ENCODE measurements at places on chromosomes 13 and 19.

DNA sequence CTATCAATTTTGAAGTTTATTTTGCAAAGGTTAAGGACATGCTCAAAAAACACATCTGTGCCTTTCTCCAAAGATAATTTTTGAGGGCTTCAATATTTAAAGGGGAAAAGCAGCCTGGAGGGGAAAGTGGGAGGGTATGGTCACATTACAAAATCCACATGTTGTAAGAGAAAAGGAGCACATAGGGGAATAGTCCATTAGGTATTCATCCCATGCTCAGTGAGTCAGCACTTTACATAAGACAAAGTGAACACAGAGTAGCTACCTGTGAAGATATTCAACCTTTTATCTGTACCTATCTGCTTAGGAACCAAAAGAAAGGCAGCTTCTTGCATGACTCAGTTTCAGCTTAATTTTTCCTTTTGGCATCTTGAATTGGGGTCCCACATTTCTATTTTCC, 932.0 kb downstream of the SLITRK6 start:
- DNase-seq = no peak

- DNase-seq = no peak
These were observed 40.8 kb upstream of the RFXAP start for GRCh38 chr13:36778083-36778671.

- no peak for DNase-seq
These were observed 9.0 kb downstream of the SIGLEC11 start for GRCh38 chr19:49951806-49952478.

GRCh38 chr19:46408664-46409039, 4.7 kb downstream of the CCDC8 start:
- peak; percentile 83 for DNase-seq

- no peak for DNase-seq
These were observed 141.9 kb downstream of the SLC7A1 start for GRCh38 chr13:29453617-29454011.

DNA sequence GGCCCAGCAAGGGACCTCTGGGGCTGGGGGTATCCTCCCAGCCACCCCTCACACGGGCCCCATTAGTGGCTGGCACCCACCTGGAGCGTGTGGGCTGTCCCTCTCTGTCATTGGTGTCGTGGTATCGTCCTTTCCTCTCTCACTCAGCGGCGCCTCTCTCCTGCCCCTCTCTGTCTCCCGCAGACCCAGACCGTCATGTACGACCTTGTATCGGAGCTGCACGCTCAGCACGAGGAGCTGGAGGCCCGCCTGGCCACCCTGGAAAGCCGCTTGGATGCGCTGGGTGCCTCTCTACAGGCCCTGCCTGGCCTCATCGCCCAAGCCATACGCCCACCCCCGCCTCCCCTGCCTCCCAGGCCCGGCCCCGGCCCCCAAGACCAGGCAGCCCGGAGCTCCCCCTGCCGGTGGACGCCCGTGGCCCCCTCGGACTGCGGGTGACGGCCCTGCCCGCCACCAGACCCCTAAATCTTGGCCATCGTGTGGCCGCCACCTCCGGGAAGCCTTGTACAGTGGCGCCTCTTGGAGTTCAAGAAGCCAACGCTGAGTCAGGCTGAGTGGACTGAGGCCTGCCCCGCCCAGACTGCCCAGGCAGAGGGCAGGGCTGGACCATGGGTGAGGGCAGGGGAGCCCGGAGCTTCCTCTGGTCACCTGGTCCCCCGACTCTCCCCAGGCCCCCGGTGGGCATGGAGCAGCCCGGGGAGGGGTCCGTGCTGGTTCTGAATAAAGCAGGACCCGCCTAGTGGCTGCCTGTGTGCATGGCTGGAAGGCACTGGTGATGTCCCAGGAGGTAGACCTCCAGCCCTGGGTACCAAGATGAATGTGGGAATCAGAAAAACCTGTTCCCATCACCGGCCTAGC, 9.8 kb upstream of the ARRDC2 start:
- DNase-seq = no peak

DNA sequence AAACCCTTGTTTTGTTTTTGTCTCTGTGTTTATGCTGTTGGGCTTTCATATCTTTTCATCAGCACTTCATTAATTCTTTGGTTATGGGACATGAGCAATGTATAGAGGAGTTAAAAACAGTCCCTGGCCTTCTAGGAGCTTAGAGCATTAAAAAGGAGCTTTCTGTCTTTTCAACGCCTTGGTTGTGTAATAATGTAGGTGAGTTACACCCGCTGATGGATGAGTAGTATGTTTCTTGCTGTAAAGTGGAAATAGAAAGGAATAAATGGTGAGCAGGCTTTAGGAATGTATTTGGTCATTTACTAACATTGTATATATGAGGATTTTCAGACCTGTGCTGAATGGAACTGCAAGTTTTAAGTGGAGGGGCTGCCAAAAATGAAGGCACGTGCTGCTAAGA, 121.5 kb upstream of the RNF113B start:
- DNase-seq = no peak

GRCh38 chr13:93409816-93410215, 183.2 kb downstream of the GPC6 start:
- DNase-seq = no peak

DNA sequence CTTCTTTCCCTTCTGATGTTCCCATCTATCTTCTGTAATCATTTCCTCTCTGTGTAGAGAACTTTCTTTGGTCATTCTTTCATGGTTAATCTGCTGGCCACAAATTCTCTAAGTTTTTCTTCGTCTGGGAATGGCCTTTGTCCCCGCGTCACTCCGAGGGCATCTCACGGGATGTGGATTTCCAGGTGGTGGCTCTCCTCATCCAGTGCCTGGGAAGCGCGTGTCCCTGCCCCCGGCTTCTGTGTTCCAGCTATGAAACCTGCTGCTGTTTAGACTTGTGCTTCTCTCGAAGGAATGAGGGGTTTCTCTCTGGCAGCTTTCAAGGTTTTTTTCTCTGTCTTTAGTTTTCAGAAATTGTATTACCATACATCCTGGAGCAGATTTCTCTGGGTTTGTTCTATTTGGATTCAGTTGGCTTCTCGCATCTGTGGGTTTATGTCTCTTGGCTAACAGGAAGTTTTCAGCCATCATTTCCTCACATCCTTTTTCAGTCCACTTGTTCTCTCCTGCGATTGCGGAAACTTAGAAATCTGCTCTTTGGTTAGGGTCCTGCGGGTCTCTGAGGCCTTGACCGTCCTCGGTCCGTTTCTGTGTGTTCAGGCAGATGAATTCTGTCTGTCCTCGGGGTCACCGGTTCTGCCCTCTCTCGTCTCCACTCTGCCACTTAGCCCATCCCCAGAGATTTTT, 36.9 kb upstream of the DCUN1D2 start:
- DNase-seq = no peak

DNA sequence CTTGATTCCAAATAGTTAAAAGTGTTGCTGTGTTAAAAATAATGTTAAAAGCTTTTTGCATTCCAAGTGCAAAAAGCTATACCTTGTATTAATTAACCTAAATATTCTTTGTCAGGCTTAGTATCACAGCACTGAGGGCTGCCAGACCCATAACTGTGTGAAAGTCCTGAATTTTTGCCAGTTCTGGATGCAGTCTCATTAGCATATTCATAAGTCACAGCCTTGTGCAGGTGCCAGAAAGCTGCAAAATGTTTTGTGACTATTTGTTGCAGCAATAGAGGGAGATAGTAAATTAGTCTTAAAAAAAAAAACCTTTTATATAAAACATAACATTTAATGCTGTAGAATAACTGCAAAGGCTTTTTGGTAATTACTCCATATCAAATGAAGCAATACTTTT, 56.6 kb downstream of the SLITRK1 start:
- DNase-seq = no peak

DNA sequence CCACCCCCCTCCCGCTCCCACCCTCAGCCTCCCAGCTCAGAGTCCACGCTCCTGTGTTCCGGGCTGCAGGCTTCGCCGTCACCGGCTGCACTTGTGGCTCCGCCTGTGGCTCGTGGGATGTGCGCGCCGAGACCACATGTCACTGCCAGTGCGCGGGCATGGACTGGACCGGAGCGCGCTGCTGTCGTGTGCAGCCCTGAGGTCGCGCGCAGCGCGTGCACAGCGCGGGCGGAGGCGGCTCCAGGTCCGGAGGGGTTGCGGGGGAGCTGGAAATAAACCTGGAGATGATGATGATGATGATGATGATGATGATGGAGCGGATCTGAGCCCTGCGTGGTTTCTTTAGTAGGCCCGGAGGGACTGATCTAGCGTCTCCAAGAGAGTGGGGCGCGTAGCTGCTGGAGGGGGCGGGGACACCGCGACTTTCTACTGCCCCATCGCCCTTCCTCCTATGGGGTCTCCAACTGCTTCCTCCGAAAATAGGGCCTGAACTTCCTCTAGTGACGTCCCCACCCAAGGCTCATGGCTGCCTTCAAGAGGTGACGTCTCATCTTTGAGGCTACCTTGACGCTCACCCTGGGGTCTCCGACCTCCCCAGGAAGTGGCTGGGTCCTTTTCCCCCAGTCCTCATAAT, 1.4 kb downstream of the RETN start:
- DNase-seq = no peak

Measured in uterus (tissue), 4 donors.